ENCODE measurements at places on chromosomes 2 and 18.

DNA sequence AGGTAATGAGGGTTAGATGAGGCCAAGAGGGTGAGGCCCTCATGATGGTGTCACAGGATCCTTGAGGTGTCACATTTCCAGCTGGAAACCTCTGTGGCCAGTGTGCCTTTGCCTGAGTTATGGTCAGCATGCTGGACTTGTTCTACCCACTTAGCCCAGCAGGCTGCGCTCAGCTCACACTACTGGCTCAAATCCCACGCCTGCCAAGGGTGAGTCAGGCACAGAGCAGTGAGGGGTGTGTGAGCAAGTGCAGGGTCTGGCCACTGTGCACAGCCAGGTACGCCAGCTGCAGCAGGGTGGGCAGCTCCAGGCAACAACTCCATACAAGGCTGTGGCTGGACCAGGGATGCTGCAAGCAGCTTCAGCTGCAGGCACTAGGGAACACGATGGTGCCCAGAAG lies 616.6 kb upstream of the FSHR start:
- DNase-seq: peak; percentile 14

DNA sequence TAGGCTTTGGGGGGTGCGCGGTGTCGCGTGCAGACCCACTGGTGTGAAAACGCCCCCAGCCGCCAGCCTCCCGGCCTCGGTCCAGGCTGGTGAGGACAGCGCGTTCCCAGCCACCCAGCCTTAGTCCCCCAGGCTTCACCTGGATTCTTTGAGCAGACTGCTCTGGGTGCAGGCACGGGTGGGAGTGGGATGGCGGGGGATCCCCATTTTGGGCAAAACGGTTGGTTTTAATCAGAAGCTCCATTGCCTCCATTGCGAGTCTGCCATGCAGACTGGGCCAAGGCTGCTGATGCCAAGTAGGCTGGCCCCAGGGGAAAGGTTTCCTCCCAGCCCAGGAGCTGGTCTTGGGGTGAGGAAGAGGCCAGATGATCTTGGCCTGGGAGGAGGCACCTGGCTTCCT lies 445 bp downstream of the MLPH start:
- DNase-seq: no peak

DNA sequence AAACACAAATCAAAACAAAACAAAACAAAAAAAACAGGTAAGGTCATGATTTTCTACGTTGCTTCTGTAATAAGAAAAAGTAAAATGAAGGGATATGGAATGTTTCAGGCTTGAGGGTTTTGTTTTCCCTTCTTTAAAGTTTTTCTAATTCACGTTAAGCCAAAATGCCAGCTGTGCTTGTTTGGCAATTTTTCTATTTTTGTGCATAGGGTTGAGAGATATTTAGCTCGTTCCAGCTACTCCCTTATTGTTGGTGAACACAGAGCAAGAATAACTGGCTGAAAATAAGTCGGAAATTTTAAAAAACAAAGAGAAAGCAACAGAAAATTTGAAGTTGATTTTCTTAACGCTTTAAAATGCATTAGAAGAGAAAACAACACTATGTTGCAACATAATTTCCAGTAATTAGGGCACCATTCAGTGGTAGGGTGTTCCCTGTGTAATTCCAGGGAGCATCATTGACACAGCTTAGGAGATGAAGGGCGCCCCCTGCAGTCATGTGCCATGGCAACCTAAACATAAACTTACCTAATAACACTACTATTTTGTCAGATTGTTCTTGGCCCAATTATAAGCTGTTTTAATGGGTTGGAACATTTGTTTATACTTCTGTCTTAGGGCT lies 99.5 kb downstream of the DTNA start:
- peak; percentile 53 for DNase-seq

DNA sequence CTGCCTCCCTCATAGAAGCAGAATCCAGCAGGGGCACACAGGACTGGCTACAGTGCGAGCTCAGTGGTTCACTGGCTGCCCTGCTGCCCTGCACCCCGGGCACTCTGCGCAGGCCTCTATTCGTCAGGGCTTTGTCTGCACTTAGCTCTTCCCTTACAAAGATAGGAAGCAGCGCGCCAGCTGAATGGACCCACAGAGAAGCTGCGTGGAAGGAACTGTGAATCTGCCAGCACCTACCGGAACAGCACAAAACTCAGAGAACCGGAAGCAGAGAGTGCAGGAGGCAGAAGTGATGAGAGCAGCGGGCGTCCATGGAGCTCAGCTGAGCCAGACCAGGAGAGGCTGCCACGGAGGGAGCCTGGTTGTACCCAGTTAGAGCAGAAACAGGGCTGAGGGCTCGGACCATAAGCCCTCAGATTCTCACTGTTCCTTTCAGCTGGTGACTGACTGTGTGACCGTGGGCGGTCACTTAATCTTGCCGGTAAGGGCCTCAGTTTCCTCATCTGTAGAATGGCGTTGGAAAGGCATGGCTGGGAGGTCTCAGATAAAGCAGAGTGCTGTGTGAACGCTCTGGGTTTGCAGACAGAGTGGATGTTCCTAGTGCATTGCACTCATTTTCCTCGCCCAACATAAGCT lies 23.1 kb upstream of the SLC66A3 start:
- DNase-seq: no peak

DNA sequence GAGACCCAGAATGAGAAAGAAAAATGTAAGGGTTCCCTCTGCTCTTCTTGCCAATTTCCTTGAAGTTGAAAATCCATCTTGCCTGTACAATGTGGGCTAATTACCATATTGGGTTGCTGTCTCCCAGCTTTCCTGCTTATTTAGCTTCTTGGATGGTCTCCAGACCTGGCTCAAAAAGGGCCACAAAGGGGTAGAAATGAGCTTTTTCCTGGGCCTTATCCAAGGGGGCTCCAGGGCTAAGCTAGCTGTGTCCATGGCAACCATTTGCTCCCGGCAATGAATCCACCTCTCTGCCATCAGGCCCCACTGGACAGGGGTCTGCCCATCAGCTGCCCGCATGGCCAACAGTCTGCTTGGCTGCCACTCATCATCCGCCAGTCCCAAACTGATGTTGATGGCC lies 85.0 kb downstream of the BOD1L2 start:
- no peak for DNase-seq

- no peak for DNase-seq
These were observed 29.9 kb downstream of the ANO7 start for GRCh38 chr2:241218131-241219029.

GRCh38 chr18:11850821-11851145 lies 430 bp upstream of the CHMP1B start:
- DNase-seq: no peak

DNA sequence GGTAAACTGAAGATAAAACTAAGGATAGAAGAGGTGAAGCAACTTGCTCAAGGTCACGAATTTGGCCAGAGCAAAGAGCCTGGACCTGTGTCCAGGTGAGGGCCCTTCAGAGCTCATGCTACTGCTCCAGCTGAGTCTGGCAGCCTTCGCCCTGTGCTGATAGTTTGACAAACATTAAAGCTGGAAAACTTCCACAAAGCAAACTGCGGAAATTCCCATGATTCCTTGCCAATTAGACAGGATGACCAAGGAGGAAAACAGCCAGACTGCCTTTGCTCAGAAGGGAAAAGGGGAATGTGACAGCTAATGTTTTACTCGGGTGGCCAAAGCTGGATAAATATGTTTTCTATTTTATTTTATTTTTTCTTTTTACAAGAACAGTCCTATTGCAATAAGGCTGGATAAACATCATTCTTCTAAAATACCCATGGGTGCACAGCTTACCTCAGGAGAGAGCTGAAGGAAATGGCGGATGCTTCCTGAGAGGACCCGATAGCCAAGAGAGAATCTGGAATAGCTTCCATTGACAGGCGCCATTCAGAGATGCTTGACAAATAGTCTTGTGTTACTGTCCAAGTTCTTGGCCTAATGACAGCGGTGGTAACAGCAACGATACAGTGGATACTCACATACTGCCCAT lies 5.3 kb upstream of the CTAGE1 start:
- peak; percentile 76 for DNase-seq

- no peak for DNase-seq
These were observed 85.0 kb upstream of the COL3A1 start for GRCh38 chr2:188889187-188889586.

All from fibroblast of pulmonary artery (primary cell).